AG04449 (cell line): ENCODE measurements at places on chromosomes 4 and X.

DNA sequence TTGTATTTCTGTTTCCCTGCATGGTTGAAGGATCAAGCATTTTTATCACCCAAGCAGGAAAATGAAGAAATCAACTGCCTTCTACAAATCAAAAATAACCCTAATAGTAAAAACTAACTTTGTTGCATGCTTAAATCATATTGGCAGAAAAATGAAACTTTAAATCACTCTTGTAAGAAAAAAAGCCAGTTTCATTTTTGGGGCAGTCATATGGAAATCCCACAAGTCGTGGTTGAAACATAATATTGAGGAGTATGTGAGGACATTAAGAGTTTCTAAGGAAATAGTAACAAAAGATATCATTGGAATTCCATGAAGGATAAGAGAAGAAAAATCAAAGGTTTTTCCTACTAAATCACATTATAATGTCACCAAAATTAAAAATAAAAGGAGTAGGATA, 8.4 kb downstream of the TEC start:
- no peak for DNase-seq

DNA sequence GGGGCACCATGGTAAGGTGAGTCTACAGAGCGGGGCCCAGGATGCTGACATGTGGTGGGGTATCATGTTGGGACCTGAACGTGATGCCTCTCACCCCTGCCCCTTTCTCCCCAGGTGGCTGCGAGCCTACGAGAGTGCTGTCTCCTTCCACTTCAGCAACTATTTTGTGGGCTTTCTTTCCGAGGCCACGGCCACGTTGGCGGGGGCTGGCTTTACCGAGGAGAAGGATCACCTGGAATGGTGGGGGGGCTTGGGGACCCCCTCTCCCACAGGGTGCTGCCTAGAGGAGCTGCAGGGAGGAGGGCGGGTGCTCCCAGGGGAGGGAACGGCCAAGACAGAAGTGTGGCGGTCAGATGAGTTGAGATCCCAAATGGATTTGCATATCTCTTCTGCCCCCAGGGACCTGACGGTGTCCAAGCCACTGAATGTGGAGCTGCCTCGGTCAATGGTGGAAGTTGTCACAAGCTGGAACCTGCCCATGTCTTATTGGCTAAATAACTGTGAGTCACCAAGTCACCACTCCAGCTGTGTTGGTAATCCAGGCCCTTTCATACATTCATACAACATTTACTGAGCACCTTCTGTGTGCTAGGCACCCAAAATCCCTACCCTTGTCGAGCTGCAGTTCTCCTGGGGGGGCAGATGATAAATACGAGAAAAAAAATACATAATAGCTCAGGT, 5.5 kb downstream of the PORCN start:
- no peak for DNase-seq

GRCh38 chr4:176002007-176002613, 63.5 kb upstream of the WDR17 start:
- DNase-seq, result no peak

DNA sequence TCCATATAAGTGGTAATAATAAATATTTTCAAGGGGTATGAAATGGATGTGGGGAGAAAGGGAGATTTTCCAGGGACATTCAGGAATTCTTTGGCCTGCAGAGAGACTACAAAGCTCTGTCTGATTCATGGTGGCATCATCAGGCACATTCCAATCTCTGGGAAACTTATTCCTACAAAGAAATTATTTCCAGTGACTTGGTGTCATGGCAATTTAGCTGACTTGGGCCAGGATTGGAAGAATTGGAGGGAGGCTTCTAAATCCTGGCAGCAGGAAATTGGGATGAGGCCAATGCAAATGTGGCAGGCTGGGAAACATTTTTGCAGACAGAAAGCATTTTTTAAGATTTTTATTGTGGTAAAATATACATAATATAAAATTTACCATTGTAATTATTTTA, 204.6 kb downstream of the RTL9 start:
- DNase-seq, result no peak

- DNase-seq, result no peak
These were observed 100.6 kb downstream of the LUZP4 start for GRCh38 chrX:115390078-115390477.

DNA sequence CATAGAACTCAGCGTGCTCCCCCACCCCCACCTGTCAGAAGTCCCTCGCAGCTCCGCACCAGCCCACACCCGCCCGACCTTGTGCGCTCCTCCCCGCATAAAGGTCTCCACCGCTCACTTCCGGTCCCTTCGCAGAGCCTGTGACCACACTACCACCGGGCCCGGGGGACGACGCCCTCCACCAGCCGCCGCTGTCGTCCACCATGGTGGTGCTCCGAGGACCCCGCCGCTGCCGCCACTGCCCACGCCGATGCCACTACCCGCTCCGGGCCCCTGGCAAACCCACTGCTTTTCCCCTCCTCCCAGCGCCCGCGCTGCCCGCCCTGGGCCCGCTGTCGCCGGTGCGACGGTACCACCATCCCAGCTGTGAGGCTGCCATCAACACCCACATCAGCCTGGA, 79.8 kb upstream of the LANCL3 start:
- DNase-seq, result no peak

DNA sequence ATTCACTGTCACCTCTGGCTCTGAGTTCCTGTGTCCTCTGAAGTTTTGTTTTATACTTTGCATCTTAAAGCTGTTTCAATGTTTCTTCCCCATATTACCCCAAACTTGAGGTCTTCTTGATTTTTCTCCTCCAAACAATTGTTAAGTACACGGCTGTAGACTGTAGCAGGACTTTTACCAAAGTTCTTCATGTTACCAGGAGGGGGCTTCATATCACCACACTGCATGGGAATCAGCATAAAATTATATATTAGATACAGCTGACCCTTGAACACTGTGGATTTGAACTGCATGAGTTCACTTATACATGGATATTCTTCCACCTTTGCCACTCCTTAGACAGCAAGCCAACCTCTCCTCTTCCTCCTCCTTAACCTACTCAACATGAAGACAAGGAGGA, 56.6 kb downstream of the SPATA18 start:
- DNase-seq, result no peak
